ENCODE measurements at places on chromosomes 2 and 18.

DNA sequence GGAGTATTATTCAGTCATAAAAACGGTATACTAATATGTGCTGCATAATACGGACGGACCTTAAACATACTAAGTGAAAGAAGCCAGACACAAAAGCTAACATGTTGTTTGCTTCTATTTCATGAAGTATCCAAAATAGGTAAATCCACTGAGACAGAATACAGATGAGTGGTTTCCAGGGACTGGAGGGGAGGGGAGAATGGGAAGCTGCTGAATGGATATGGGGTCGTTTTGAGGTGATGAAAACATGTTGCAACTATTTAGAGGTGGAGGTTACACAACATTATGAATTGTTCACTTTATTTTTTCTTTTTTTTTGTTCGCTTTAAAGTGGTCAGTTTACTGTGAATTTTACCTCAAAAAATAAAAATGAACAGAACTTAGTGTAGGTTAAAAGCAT, 52.9 kb downstream of the RAB10 start:
- no peak for DNase-seq

DNA sequence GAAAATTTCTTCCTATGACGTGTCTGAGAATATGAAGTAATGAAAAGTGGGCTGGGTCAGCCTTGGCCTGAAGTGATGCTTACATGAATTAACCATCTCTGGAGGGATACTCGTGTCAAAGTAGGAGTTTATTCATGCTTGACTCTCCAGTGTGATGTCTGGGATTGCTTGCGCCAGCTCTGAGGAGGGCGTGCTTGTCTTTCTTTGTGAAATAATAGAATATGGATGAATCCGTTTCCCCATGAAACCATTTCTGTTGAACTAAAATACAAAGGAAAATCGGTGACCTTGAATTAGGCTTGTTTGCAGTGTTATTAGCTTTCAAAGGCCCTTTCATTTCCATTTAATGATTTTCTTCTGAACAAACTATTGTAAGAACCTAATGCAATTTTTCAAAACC, 77.9 kb downstream of the EML6 start:
- DNase-seq: no peak

DNA sequence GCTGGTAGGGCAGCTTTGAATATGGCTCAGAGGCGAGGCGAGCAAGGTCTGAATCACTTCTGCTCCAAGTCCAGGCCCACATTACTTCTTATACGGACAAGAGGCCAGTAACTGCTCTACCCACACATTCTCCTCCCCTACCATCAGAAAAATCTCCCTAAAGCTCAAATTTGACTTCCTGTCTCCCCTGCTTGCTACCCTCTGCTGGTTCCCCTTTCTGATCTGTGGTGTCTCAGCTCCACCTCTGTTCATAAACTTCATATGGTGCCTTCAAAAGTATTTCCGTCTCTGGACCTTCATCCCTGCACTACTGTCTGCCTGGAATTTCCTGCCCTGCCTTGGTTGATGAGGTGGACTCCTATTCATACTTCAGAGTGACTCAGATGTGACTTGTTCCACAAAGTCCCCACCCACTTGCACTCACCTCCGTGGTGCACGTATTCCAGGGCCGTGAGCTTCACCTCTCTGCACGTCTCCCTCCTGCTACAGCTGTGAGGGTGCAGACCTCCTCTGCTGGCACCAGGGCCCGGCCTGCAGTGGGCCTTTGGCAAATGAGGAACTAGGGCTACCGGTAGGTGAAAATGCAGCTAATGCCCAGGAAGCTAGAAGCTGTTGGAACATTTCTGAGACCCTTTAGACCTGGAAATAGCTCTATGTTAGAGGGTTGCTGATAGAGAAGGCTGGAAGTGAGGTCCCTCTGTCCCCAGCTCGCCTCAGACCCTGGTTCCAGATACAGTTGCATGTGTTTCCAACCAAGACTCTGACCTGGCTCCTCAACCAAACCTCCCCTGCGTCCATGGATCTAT, 24.6 kb upstream of the KCMF1 start:
- DNase-seq: peak; percentile 20

GRCh38 chr2:35973132-35973736, 382.3 kb upstream of the CRIM1 start:
- DNase-seq: no peak

DNA sequence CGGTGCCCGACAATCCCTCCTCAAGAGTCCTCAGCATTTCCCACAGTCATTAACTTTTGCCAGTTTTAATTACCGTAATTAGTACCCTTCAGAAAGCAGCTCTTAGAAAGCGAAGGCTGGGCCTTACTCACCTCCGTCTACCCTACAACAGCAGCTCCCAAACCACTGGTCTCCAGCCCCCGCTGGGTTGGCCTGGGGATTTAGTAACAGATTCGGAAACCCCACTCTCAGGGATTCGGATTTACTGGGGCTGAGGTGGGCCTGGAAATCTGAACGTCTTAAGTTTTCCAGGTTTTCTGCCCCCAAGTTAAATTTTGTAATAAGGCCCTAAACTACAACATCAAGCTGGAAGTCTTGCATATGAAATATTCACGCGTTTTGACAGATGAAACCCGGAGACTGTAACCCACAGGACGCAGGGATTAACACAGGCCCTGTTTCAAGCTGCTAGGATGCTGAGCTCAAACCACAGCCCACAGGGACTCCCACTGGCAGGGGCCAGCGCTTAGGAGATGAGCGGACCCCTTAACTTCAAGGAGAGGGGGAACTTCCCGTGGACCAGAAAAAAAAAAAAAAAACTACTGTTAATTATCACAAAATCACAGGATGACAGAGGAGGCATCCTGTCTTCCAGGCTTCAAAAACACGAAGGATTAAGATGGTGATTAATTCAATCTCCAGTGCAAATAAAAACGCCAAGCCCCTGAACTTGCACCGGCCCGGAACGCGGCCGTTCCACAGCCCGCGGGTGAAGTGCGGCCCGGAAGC, 985 bp downstream of the ILKAP start:
- no peak for DNase-seq

DNA sequence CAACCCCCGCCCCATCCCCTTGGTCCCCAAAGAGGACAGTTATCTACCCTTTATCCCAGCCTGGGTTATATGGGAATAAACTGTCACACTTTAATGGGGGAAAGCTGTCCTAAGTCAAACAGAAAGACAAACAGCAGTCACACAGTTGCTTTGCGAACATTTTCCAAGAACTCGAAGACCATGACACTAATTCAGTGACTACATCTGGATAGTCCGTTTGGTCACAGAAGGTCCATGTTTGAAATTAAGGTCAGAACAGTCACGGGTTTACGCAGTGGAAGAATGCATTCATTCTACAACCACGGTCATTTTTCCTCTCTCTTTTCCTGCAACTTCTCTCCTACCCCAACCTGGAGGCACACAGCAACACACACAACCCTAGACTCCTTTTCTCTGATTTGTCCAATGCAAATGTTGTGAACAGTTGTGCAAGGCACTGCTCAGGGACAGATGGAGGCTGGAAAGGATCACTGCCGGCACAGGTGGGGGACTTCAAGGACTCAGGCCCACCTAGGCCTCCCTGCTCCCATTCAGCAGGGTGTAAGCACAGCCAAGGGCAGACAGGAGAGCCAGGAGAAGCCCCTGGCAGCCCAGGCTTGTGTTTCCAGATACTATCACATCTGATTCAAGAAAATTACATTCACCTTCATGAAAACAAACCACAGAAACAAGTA, 39.9 kb downstream of the ZNF516 start:
- DNase-seq: no peak

DNA sequence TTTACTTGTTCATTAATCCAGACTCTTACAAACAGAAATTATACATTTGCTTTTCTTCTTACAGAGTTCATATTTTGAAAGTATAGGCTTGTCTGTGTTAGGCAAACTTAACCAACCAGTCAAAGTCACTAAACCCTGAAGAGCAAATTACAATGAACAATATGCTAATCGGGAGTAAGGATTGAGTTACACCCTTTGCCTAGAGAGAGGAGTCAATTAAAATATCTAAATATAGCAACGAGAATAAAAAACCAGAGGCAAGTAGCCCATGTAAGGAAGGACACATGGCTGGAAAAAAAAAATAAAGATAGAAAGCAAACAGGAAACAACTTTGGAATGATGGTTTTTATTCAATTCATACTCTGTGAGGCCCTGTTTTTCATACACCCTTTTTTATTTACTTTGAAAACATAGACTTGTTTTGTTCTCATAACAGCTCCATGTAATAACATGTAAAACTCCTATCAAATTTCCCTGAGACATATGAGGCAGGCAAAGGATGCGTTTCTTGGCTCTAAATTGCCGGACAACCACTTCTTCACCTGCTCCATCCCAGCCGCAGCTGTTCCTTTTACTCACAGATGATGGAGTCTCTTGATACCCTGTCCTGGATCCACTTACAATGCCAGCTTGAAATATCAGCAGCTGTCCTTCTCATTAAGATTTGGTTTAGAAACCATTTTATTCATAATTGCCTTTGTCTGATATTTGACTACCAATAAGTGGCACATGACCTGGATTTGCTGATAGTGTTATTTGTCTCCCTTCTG, 767.7 kb upstream of the GCFC2 start:
- no peak for DNase-seq

- DNase-seq: no peak
Observed at GRCh38 chr18:56323673-56324072, 314.7 kb downstream of the TXNL1 start.

DNA sequence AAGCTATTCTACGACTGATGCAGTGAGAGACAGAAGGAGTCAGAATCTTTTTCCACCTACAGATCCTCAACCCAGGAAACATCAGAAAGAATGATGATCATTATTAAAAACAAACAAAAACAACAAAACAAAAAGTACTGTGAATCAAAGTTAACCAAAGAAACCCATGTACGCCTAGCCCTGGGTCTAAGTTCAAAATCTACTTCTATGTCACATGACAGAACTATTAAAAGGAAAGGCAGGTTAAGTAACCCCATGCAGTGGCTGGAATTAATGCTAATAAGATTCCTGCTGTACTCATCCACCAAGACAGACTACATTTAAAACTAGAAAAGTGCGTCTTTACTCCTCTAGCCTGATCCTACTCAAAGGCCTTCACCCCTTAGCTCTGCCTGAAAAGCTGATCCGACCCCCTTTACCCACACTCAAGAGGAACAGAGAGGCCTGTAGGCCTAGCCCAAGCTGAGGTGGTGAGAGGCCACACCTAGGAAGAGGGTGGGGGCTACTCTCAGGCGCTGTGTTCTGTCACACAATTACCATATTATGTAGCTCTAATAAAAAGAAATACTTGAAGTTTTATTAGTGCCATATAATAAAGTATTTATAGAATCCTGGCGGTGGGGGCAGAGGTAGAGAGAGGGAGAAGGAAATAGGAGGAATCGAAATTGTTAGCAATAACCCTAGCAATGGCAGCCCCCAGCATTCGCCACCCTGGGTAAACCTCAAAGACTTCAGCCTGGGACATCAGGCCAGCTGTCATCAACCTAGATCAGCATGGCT, 37.1 kb downstream of the NHEJ1 start:
- no peak for DNase-seq

DNA sequence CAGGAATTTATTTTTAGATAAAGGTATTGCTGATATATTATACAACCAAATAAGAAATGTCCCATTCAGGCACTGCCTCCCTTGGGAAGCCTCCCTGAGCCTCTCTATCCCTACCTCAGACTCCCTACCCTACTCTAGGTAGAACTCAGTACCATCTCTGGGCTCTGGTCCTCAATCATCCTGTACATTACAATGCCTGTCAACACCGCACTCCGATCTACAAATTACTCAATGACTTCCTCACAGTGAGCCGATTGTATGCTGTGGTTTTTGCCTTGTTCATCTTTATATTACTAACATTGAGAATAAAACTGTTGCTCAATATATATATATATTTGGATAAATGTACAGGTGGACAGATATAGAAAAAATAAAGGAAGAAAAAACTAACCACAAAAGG, 207.5 kb downstream of the STK39 start:
- DNase-seq: no peak

- no peak for DNase-seq
Observed at GRCh38 chr2:231124838-231125568, at the start of gene HTR2B. TSS of gene HTR2B (minus strand) at chr2:231125042. CDS start at chr2:231123764, 1,278 bp downstream.

DNA sequence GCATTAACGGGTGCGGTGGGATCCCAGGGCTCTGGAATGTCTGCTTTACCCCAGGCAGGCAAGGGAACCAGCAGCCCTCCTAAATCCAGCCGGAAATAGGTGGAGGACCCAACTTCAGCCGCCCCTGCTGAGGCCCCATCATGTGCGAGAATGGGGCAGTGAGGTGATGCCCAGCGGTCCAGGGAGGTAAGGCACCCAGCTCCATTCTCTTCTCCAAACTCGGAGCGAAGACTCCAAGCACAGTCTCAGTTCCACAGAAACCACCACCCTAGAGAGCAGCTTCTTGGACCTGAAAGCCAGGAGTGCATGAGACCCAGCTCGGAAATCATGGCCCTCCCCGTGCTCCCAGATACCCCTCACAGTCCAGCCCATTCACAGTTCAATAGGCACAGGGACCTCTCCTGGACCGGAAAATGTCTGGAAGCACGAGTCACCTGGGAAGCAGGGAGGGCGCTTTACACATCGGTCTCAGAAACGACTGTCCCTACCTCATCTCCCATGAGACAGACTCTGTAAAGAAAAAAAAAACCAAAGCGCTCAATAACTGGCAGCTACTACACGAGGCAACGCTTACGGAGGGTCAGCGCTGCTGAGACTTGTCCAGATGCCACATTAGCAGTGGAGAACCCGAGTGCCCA, 2.0 kb downstream of the SDC1 start:
- DNase-seq: no peak

DNA sequence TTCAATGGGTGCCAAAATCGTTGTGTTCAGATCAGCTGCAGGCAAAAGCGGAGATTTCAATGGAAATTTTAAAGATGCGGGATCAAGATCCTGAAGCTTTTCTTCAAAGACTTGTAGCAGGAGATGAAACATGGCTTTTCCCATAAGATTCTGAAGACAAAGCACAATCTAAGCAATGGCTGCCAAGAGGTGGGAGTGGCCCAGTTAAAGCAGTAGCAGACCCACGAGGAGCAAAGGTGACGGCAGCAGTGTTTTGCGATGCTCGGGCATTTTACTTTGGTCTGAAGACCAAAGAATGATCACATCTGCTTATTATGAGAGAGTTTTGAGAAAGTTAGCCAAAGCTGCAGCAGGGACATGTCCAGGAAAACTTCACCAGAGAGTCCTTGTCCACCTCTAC, 222.9 kb downstream of the DSC3 start:
- DNase-seq: no peak

DNA sequence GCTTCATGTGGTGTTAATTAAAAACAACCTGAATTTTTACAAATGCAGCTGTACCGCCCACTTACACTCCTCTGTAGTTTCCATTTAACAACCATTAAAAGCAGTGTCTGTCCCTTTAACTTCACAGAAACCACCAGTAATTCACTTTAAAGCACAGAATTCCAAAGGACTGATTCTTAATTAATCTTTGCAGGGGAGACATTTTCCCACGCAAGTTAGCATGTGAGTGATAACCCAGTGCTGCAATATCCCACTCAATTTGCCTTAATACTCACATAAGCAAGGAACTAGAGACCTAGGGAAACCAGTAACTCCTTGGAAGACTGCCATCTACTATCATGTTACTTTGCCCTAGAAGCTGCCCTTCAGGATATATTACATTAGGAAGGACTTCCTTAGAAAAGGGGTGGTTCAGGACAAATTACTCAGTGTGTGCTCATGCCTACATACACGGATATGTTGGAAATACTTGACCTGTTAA, 102.3 kb downstream of the OSR1 start:
- DNase-seq: no peak

- no peak for DNase-seq
Observed at GRCh38 chr2:235218486-235218907, 266.7 kb downstream of the SH3BP4 start.

- DNase-seq: no peak
Observed at GRCh38 chr18:78792094-78792493, 187.5 kb upstream of the SALL3 start.
